Natural killer cell treated with Interleukin-12 subunit alpha and Interleukin-12 subunit beta and Interleukin-15 and Interleukin-18, amount 100 ng/mL, for 72 hours (primary cell): ENCODE measurements at places on chromosomes 7 and 10.

DNA sequence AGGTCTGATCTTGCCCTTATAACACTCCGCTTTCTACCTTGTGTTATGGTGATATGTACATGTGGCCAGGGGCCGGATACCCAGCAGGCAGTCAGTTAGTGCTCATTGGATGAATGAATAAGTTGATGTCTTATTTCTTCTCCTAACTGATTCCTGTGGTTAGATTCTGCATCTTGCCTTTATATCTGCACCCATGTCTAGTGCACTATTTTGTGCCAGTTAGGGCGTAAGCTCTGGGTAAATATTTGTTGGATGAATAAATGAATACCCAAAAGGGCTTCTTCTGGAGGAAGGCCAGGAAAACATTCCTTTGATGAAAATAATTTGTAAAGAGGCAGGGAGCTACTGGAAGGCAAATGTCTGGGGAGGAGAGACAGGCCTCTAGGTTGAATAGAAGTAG is 148.2 kb downstream of the CHN2 start:
- H3K36me3 ChIP-seq = no peaks in the 10 kb centered on the region
- H3K27me3 ChIP-seq = no peaks in the 10 kb centered on the region
- DNase-seq = no peak
- H3K4me1 ChIP-seq = peaks cover 4% of the 10 kb centered on the region
- no peak overlapping the region for H3K27ac ChIP-seq
- no peak overlapping the region for H3K4me3 ChIP-seq

DNA sequence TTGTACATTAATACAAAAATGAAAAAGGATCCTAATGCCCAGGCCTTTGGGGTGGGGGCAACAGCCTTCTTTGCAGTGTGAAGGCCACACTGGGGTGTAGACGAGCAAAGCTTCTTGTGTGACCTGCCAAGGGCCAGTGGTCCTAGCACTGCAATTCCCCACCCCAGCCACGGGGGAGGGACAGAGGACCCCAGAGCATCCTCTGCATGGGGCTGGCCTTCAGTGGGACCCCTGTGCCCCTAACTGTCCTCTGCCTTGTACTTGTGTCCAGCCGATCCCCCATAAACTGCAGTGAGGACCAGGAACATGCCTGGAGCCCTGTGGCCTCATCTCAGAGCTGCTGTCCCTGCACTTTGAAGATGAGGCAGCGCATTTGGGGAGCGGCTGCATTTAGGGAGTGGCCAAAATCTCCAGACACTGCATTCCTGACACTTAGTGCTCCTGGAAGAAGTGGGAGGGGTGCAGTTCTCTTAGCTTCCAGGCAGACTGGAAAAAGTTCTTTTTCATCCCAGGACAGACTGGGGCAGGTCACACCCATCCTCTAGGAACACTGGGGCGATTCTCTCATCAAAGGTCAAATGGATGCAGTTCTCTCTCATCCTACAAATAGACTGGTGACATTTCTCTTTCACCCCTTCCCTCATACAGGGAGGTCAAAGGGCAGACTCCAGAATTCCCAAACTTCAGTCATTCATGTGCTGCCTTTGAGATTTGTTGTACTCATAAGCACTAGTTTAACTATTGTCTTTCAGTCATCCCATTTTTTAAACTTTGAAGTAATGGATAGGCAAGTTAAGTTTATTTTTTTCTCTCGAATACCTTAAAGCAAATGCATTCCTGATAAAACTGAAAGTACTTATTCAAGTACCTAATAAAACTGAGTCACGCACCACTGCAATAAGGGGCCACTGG is 922 bp upstream of the MYO1G start:
- DNase-seq = no peak
- H3K27ac ChIP-seq = peak overlapping the region; percentile 97
- H3K36me3 ChIP-seq = peaks cover 27% of the 10 kb centered on the region

GRCh38 chr10:58028597-58029366 is 238.9 kb downstream of the IPMK start:
- H3K27me3 ChIP-seq = no peaks in the 10 kb centered on the region
- H3K4me1 ChIP-seq = no peaks in the 10 kb centered on the region
- DNase-seq = no peak
- H3K27ac ChIP-seq = no peak overlapping the region
- H3K4me3 ChIP-seq = no peak overlapping the region

DNA sequence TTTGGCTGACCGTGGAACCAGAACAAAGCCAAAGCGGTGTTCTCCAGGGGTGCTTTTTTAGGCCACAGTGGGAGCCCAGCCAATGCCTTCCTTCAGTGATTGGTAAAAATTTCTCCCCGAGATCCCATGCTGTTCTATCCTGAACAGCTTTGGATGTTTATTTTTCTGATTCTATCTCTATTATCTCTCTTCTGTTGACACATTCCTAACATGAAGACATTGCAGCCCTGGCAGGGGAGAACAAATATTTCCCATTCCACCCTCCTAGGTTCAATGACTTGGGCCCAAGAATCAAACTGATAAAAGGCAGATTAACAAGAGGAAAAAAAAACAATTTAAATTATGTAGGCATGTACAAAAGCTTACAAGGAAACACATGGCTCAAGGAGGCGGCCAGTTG is 162.7 kb downstream of the PFKFB3 start:
- no peaks in the 10 kb centered on the region for H3K4me1 ChIP-seq
- peaks cover 3% of the 10 kb centered on the region for H3K27me3 ChIP-seq
- no peak overlapping the region for H3K4me3 ChIP-seq
- no peak for DNase-seq
- peaks cover 7% of the 10 kb centered on the region for H3K36me3 ChIP-seq

- H3K36me3 ChIP-seq = no peaks in the 10 kb centered on the region
- H3K4me3 ChIP-seq = no peak overlapping the region
- no peak overlapping the region for H3K27ac ChIP-seq
- peaks cover 48% of the 10 kb centered on the region for H3K4me1 ChIP-seq
These were observed 3.2 kb upstream of the GATA3 start for GRCh38 chr10:8051109-8051821.

DNA sequence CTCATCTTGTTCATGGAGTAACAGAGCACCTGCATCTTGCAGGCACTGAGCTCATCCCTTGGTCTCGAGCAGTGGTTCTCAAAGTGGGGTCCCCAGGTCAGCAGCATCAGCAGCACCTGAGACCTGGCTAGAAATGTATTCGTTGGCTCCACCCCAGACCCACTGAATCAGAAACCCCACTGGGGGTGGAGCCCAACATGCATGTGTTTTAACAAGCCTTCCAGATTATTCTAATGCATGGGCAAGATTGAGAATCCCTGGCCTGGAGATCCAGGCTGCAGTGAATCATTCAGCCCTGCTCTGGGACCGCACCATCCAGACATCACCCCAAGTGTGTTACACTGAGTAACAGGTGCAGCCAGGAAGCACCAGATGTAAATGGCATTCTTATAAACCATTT is 85.1 kb upstream of the PPIF start:
- H3K4me3 ChIP-seq = no peak overlapping the region
- no peaks in the 10 kb centered on the region for H3K27me3 ChIP-seq
- peaks cover 51% of the 10 kb centered on the region for H3K4me1 ChIP-seq
- H3K36me3 ChIP-seq = no peaks in the 10 kb centered on the region
- DNase-seq = no peak
